Dermis blood vessel endothelial cell (primary cell): ENCODE measurements at places on chromosomes 2 and 18. TPM values are rescaled to one million over a fixed set of nuclear protein-coding genes. Genes with fewer than 3 reads are reported as not detected.

TCF7L1 gene
- total RNA-seq, result 8.5 and 12.1 TPM in 2 replicates

IL1R2 gene
- 0.28 and 0.34 TPM in 2 replicates for total RNA-seq

CAVIN2 gene
- total RNA-seq, result 430 and 571 TPM in 2 replicates

ZAP70 gene
- total RNA-seq, result 0.09 TPM in 1 of 2 replicates, not detected in the other

EML6 gene
- total RNA-seq, result 0.17 and 1.1 TPM in 2 replicates

MSH2 gene
- 37.3 and 50.6 TPM in 2 replicates for total RNA-seq

SCG2 gene
- under 0.01 and 0.05 TPM in 2 replicates for total RNA-seq

VAMP8 gene
- 6.8 and 7.5 TPM in 2 replicates for total RNA-seq

NGEF gene
- 0.17 and 0.33 TPM in 2 replicates for total RNA-seq

ATP6V1C2 gene
- total RNA-seq, result 0.14 and 0.17 TPM in 2 replicates

ATAD2B gene
- 15.6 and 23.3 TPM in 2 replicates for total RNA-seq

ANKRD23 gene
- 1.1 and 1.5 TPM in 2 replicates for total RNA-seq

CLEC4F gene
- 0.09 and 0.34 TPM in 2 replicates for total RNA-seq

KCNIP3 gene
- total RNA-seq, result 0.14 and 0.51 TPM in 2 replicates

EIF4E2 gene
- 102 and 112 TPM in 2 replicates for total RNA-seq

MDH1B gene
- 0.33 TPM in 1 of 2 replicates, not detected in the other for total RNA-seq

GRP gene
- not detected in 2 replicates for total RNA-seq

CGREF1 gene
- total RNA-seq, result 4.8 TPM in 2 replicates

CDH20 gene
- under 0.01 TPM in 1 of 2 replicates, not detected in the other for total RNA-seq

CSRNP3 gene
- 0.51 and 0.65 TPM in 2 replicates for total RNA-seq

ACADL gene
- total RNA-seq, result under 0.01 and 0.19 TPM in 2 replicates

ERBB4 gene
- total RNA-seq, result 0.14 and 0.17 TPM in 2 replicates

NPHP1 gene
- 2.9 TPM in 2 replicates for total RNA-seq

ABCA12 gene
- total RNA-seq, result under 0.01 and 0.33 TPM in 2 replicates

GAREM2 gene
- total RNA-seq, result 0.37 and 0.68 TPM in 2 replicates

CAPN10 gene
- 31.0 and 40.8 TPM in 2 replicates for total RNA-seq

DHRS9 gene
- total RNA-seq, result 0.19 TPM in 1 of 2 replicates, not detected in the other

TRIP12 gene
- 238 and 422 TPM in 2 replicates for total RNA-seq

DGUOK gene
- total RNA-seq, result 36.4 and 44.9 TPM in 2 replicates

ABHD1 gene
- total RNA-seq, result not detected in 2 replicates

RBBP8 gene
- total RNA-seq, result 19.9 and 21.4 TPM in 2 replicates

SCYGR4 gene
- not detected in 2 replicates for total RNA-seq

POMC gene
- 2.8 and 3.2 TPM in 2 replicates for total RNA-seq

RPL37A gene
- total RNA-seq, result 1,015 and 1,508 TPM in 2 replicates

GREB1 gene
- total RNA-seq, result 0.17 and 0.33 TPM in 2 replicates

ARHGEF4 gene
- total RNA-seq, result 0.33 and 0.68 TPM in 2 replicates

METTL8 gene
- 20.8 and 35.1 TPM in 2 replicates for total RNA-seq

ANKRD30B gene
- total RNA-seq, result under 0.01 TPM in 1 of 2 replicates, not detected in the other

COL4A4 gene
- total RNA-seq, result 0.05 and 0.17 TPM in 2 replicates

CETN1 gene
- not detected in 2 replicates for total RNA-seq

ITPRIPL1 gene
- 7.0 and 7.7 TPM in 2 replicates for total RNA-seq

CD226 gene
- total RNA-seq, result 1.0 and 2.8 TPM in 2 replicates

LINC00305 gene
- 0.14 TPM in 1 of 2 replicates, not detected in the other for total RNA-seq

GKN2 gene
- not detected in 2 replicates for total RNA-seq

TXNDC2 gene
- total RNA-seq, result 0.05 TPM in 1 of 2 replicates, not detected in the other

GATA6 gene
- total RNA-seq, result 0.51 and 0.98 TPM in 2 replicates

FAM161A gene
- 1.0 and 2.0 TPM in 2 replicates for total RNA-seq

MGAT4A gene
- 58.0 and 89.5 TPM in 2 replicates for total RNA-seq

PTMA gene
- total RNA-seq, result 1,131 and 1,294 TPM in 2 replicates

DSG1 gene
- total RNA-seq, result not detected in 2 replicates

COMMD1 gene
- total RNA-seq, result 35.4 and 52.2 TPM in 2 replicates

RAMP1 gene
- 0.85 TPM in 1 of 2 replicates, not detected in the other for total RNA-seq

SPAG16 gene
- total RNA-seq, result 9.5 and 10.6 TPM in 2 replicates

LDLRAD4 gene
- 15.9 and 20.1 TPM in 2 replicates for total RNA-seq

CXCR4 gene
- 57.4 and 188 TPM in 2 replicates for total RNA-seq

DQX1 gene
- not detected in 2 replicates for total RNA-seq
